Activated CD8-positive, alpha-beta memory T cell treated with anti-CD3 and anti-CD28 coated beads, Interleukin-2, amount 50 U/mL, for 48 hours (primary cell): ENCODE measurements at places on chromosomes 3 and 15.

- no peak for DNase-seq
These were observed 119.9 kb upstream of the MELTF start for GRCh38 chr3:197149528-197149927.

GRCh38 chr3:60073228-60073627 is 1023.4 kb upstream of the CFAP20DC start:
- no peak for DNase-seq

- no peak for DNase-seq
These were observed 105.8 kb upstream of the RASGRP1 start for GRCh38 chr15:38670128-38671005.

DNA sequence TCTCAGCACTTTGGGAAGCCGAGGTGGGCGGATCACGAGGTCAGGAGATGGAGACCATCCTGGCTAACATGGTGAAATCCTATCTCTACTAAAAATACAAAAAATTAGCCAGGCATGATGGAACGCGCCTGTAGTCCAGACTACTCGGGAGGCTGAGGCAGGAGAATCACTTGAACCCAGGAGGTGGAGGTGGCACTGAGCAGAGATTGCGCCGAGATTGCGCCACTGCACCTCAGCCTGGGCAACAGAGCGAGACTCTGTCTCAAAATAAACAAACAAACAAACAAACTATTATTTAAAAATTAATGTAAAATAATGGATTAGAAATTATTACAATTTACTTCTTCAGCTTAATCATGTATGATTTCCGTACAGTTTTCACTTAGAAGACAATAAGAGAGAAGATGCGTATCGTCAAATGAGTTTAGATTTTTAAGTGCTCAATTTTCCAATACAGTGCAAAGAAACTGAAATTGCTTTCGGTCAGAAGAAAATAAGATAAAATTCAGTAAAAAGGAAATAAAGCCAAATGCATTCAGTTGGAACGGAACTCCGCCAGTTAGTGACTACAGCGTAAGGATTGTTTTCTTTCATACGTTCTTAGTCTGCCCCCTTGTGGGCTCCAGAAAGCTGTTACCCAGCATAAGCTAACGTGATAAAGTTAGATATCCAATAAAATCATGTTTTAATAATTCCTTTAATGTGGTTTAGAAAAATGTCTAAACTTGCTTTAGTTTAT is 24.8 kb downstream of the AADAC start:
- DNase-seq: no peak

DNA sequence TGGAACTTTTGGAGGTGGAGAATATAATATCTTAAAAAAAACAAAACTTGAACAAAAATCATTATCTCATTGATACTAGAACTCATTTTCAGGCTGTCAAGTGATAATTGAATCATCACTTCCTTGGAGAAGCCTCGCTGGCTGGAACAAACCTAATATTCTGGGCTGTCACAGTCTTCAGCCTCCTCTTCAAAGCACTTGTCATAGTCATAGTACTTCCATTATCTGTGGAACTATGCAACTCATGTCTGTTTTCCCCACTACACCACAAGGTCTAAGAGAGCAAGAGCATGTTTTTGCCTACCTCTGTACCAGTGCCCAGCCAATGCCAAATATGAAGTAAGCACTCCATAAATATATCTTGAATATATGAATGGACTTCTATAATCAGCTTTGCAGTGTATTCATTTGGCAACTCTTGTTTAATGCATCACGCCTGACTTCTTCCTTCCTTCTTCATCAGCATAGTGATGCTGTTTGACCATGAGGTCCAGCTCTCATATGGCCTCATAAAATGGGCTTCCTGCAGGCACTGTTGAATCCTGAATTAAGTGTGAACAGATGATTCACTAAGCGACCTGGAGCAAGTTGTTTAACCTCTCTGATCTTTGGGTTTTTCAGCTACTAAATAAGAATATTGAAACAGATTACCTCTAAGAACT is 86.6 kb upstream of the SNRK start:
- DNase-seq: no peak

- DNase-seq: no peak
These were observed 103.8 kb downstream of the NR1D2 start for GRCh38 chr3:24048843-24049242.

GRCh38 chr15:90000186-90001001 is 730 bp upstream of the ZNF710 start:
- DNase-seq: no peak

- no peak for DNase-seq
These were observed 28.9 kb downstream of the CLDN18 start for GRCh38 chr3:138038725-138039462.

DNA sequence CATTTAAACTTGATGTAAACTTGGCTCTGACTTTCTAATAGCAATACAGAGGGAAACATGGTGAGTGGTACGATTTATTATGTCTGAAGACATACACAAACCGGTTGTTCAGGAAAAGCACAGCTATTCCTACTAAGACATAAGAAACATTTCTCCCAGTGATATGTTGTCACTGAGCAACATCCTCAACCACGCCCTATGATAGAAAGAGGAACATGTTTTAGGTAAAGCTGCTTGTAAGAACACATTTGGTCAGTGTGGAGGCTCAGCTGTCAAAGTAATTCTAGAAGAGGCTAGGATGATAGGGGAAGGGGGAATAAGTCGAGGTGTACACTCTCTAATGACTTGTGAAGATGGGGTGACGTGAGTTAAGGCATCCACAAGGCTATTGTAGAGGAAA is 42.7 kb upstream of the B3GNT5 start:
- DNase-seq: no peak

GRCh38 chr15:99031688-99032282 is 24.2 kb upstream of the PGPEP1L start:
- DNase-seq: no peak

GRCh38 chr3:39387411-39387975 is 4.3 kb downstream of the SLC25A38 start:
- no peak for DNase-seq

DNA sequence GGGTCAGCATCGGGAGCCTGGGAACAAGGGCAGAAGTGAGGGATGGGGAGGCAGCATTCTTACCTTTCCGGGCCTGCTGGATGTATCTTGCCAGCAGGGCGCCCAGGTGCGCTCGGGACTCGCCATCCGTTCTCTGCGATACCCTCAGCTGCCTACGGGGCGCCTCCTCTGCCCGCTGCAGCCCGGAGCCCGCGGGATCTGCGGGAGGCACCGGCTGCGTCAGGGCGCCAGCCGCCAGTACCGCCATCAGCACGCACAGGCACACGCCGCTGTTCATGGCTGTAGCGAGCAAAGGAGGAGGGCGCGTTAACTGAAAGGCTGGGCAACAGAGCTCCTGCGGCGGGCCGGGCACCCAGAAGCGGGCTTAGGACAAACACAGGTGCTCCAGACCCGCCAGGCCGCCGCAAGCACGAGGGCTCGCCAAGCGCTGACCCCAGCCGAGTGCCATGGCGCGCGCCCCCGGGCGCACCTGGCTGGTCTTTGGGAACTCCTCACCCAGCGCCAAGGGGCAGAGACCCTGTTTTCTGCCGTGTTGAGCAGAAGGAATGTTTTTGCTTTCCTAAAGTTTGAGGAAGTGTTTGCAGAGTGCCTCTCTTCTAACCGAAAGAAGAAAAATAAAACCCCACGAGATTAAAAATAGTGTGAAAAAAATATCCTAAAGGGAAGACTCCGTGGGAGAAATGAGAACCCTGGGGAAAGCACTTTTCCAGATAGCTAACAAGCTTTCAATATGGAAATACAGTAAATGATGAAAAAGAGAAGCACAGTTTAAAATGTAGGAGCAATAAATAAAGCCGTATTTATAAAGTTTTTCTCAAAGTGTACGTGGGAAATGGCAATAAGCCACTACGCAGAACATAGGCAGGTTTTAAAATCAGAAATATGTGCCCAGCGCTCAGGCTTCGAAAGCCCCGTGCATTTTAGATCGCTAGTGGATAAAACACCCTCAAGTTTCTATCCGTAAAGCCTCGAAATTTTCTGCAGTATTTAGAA is 2.3 kb downstream of the CCK start:
- no peak for DNase-seq

GRCh38 chr15:64558460-64559179 is 98.2 kb downstream of the ZNF609 start:
- no peak for DNase-seq

DNA sequence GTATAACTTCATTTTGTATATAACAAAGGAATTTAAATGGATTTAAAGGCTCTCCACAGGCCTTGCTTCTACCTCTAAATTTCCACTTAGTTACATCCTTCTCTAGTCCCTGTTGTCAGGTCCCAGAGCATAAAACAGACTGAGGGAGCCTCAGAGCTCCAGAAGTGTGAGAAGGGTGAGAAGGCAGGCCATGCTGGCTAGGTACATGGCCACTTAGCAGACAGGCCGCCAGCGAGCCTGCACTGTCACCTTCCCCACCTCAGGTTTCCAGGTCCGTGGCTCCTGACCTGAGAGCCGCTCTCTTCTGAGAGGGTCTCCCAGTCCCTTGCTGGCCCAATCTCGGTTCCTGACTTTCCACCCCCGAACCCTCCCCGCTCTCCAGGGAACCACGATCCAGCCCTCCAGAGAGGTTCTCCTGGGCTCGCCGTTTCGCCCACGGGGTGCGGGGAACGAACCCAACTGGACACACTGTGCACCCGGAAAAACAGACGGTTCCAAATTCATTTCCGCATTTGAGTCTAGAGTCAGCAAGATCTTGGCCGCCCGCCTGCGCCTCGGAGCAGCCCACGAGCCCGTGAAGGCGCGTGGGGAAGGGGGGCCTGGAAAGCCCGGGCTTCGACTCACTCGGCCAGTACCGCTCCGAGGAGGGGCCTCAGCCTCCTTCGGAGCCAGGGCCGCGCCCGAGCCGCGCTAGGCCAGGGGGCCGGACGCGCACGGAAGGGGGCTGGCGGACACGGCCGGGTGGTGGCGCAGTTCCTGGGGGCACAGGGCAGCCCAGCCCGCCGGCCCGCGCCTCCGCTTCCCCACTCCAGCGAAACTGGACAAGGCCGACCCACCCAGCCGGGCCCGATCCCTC is 16.7 kb upstream of the SOX2 start:
- no peak for DNase-seq

- DNase-seq: no peak
These were observed 250.4 kb downstream of the CLSTN2 start for GRCh38 chr3:140185375-140185774.

- no peak for DNase-seq
These were observed 32.4 kb downstream of the NIPA2 start for GRCh38 chr15:22870865-22871264.

- no peak for DNase-seq
These were observed 56.4 kb downstream of the FILIP1L start for GRCh38 chr3:100057716-100058575.

GRCh38 chr15:57327985-57328471 is 48.3 kb upstream of the CGNL1 start:
- no peak for DNase-seq
